ENCODE measurements at places on chromosomes 1 and 21. TPM values are rescaled to one million over a fixed set of nuclear protein-coding genes. Genes with fewer than 3 reads are reported as not detected.

DNA sequence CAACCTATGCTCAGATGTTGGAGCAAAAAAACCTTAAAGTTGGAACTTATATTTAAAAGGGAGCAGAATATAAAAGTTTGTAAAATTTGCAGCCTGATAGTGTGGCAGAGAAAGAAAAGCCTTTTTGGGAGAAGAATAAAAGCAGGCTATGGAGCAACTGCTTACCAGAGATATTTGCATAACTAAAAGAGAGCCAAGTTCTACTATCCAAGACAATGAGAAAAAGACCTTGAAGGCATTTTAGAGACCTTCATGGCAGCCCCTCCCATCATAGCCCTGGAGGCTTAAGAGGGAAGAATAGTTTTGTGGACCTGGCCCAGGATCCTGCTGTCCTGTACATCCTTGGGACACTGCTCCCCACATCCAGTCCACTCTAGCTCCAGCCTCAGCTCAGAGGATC is 312.5 kb upstream of the ZRANB2 start:
- no peak overlapping the region for H3K4me3 ChIP-seq
- H3K4me1 ChIP-seq = no peaks in the 10 kb centered on the region
- H3K27me3 ChIP-seq = no peaks in the 10 kb centered on the region
- DNase-seq = no peak
- H3K27ac ChIP-seq = no peak overlapping the region

GRCh38 chr1:231138236-231138635 is 23.6 kb upstream of the TRIM67 start:
- no peaks in the 10 kb centered on the region for H3K36me3 ChIP-seq
- no peak overlapping the region for H3K27ac ChIP-seq
- H3K4me1 ChIP-seq = no peaks in the 10 kb centered on the region
- DNase-seq = no peak

GRCh38 chr1:200673952-200674823 is 4.5 kb upstream of the DDX59 start:
- H3K27me3 ChIP-seq = no peaks in the 10 kb centered on the region
- no peak overlapping the region for H3K4me3 ChIP-seq
- H3K36me3 ChIP-seq = no peaks in the 10 kb centered on the region
- H3K27ac ChIP-seq = no peak overlapping the region
- no peak for DNase-seq
- peaks cover 5% of the 10 kb centered on the region for H3K4me1 ChIP-seq

DNA sequence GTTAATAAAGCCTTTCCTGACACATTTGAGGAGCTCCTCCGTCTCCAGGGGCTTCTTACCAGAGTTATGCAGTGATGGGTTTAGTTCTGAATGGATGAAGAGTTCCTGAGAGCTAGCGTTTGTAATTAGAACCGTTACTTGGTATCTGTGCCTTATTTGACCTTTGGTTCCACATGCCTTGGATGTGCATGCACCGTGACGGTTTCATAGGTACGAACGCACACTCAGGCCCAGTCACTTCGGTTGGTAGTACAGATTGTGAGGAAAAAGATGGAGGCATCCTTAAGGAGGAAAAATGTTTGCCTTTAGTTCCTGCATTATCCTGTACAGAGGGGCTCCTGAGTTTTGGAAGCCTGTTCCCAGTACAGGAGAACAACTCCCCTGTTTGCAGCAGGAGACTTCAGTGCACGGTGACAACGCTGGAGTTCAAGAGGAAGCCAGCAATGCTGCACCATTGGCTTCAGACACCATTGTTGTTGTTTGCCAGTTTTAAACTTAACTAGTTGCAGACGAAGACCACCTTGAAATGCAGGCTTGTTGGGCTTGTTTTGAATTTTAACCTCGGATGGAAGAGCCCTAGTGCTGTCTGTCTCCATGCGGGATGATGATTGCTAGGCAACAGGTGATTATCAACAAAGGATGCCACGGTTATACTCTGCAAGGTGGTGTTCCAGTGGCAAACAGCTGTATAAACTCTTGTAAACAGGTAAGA is 8.2 kb downstream of the RBM15 start:
- no peaks in the 10 kb centered on the region for H3K4me1 ChIP-seq
- no peak for DNase-seq
- H3K27ac ChIP-seq = no peak overlapping the region
- H3K36me3 ChIP-seq = peaks cover 4% of the 10 kb centered on the region

DNA sequence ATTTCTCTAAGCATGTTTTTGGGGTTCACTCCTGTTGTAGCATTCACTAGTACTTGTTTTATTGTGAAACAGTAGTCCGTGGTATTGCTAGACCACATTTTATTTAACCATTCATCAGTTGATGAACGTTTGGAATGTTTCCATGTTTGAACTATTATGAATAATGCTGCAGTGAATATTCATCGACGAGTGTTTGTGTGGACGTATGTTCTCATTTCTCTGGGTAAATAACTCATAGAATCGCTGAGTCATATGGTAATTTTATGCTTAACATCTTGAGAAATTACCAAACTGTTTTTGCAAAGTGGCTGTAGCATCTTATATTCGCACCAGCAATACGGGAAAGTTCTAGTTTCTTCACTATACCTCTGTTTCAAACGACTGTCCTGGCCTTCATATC is 28.0 kb upstream of the KAZN start:
- H3K4me3 ChIP-seq = no peak overlapping the region
- H3K36me3 ChIP-seq = no peaks in the 10 kb centered on the region
- no peak overlapping the region for H3K27ac ChIP-seq
- no peaks in the 10 kb centered on the region for H3K27me3 ChIP-seq
- no peaks in the 10 kb centered on the region for H3K4me1 ChIP-seq

- H3K27me3 ChIP-seq = no peaks in the 10 kb centered on the region
- H3K4me3 ChIP-seq = no peak overlapping the region
- no peaks in the 10 kb centered on the region for H3K4me1 ChIP-seq
- no peak overlapping the region for H3K27ac ChIP-seq
- H3K36me3 ChIP-seq = no peaks in the 10 kb centered on the region
These were observed 9.4 kb upstream of the PIK3C2B start for GRCh38 chr1:204503913-204504519.

DNA sequence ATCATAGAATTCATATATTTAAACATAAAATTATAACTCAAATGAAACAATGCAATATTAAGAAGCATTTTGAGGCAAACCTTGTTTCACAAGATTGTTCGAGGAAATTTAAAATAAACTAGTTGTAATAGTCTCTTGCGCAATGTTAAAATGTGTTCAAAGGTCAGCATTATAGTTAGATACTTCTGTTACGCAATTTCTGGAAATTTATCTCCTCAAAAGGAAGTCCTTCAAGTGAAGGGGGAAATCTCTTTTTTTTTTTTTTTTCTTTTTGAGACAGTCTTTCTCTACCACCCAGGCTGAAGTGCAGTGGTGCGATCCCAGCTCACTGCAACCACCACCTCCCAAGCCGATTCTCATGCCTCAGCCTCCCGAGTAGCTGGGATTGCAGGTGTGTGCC is 52.1 kb downstream of the FMO4 start:
- no peak overlapping the region for H3K4me3 ChIP-seq
- DNase-seq = no peak
- no peaks in the 10 kb centered on the region for H3K36me3 ChIP-seq
- H3K27me3 ChIP-seq = no peaks in the 10 kb centered on the region

- no peak for DNase-seq
- no peak overlapping the region for H3K27ac ChIP-seq
- H3K4me3 ChIP-seq = no peak overlapping the region
- H3K36me3 ChIP-seq = no peaks in the 10 kb centered on the region
- no peaks in the 10 kb centered on the region for H3K27me3 ChIP-seq
- H3K4me1 ChIP-seq = no peaks in the 10 kb centered on the region
These were observed 219.0 kb upstream of the L1TD1 start for GRCh38 chr1:61975638-61976037.

DNA sequence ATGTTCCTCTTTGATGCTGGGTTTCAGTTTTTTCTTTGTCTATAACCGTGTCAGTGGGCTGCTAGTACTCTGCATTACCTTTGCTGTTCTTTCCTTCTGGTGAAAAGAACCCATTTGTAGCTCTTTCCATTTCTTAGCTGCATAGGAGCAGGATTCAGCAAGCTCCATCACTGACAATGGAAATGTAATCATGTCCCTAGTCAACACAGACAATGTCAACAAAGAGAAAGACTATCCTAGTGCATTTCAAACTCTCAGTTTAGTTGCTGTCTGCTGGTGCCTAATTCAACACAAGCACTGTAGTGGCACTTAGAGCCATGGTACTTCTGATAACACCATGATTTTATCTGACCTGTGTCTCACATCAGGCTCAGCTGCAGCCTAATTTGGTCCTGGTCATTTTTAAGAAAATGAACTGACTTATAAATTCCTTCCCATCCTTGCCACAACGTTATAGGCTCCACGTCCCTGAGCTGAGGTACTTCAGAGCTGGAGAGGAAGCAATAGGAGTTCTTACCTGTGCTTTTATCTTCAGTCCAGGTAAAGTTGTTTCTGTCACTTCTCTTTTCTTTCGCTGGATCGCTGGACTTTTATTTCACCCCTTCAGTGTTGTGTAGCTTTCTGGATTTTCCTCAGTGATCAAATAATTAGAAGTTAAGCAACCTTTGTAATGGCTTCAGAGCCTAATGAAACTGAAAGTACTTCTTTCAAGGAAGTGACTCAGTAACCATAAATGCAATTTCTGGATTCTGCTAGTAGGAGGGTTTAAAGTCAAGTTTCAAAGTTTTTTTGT is at the start of gene GBP3:
Gene GBP3, minus strand, starts transcription at position 700 of the 793 bp plus-strand sequence. CDS start 2,145 bp downstream, outside the sequence.
- no peak for DNase-seq
- peak within 1 kb of the TSS; percentile 90 for H3K27ac ChIP-seq
- no peaks in the 10 kb centered on the region for H3K36me3 ChIP-seq
- H3K4me1 ChIP-seq = peaks cover 4% of the 10 kb centered on the region
- no peaks in the 10 kb centered on the region for H3K27me3 ChIP-seq

DNA sequence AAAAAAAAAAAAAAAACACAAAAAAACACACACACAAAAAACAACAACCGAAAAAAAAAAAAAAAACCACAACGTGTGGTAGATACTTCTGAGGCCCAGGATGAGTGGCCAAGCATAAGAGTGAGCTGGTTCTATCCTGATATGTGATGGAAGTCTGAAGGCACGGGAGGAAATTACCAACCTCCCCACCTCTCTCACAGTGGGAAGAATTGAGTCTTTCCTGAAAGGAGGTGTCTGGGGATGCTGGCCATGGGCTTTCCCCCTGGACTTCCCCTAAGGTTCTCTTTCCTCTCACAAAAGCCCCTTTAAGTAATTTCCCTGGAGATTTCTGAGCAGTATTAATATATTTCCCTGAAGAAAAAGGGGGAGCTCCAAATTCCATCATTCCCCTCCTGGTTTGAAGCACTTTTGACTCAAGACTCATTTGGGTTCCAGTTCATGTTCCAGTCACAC is 5.2 kb downstream of the TMCC2 start:
- no peaks in the 10 kb centered on the region for H3K27me3 ChIP-seq
- no peaks in the 10 kb centered on the region for H3K36me3 ChIP-seq
- no peaks in the 10 kb centered on the region for H3K4me1 ChIP-seq

- no peaks in the 10 kb centered on the region for H3K4me1 ChIP-seq
- H3K27ac ChIP-seq = no peak overlapping the region
- no peak overlapping the region for H3K4me3 ChIP-seq
- no peaks in the 10 kb centered on the region for H3K36me3 ChIP-seq
- no peaks in the 10 kb centered on the region for H3K27me3 ChIP-seq
These were observed 65.5 kb upstream of the DPYD start for GRCh38 chr1:97986041-97987005.

GRCh38 chr1:62727656-62728407 is 39.6 kb upstream of the DOCK7 start:
- DNase-seq = no peak
- no peaks in the 10 kb centered on the region for H3K36me3 ChIP-seq
- no peaks in the 10 kb centered on the region for H3K27me3 ChIP-seq
- peak overlapping the region; percentile 5 for H3K27ac ChIP-seq

DNA sequence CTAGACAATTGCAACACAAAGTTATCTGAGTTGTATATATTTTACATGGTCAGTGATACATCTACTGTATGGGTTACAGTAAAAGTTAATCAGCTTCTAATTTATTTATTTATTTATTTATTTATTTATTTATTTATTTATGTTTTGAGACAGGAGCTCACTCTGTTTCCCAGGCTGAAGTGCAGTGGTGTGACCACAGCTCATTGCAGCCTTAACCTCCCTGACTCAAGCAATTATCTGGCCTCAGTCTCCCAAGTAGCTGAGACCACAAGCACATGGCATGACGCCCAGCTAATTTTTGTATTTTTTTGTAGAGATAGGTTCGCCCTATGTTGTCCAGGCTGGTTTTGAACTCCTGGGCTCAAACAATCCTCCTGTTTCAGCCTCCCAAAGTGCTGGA is 241.6 kb downstream of the PTPRC start:
- no peak overlapping the region for H3K4me3 ChIP-seq
- H3K36me3 ChIP-seq = no peaks in the 10 kb centered on the region
- H3K27ac ChIP-seq = no peak overlapping the region

GRCh38 chr1:180181048-180181447 is 26.4 kb downstream of the QSOX1 start:
- H3K27ac ChIP-seq = no peak overlapping the region
- no peaks in the 10 kb centered on the region for H3K27me3 ChIP-seq
- H3K4me3 ChIP-seq = no peak overlapping the region
- H3K4me1 ChIP-seq = no peaks in the 10 kb centered on the region
- H3K36me3 ChIP-seq = no peaks in the 10 kb centered on the region
- no peak for DNase-seq

DNA sequence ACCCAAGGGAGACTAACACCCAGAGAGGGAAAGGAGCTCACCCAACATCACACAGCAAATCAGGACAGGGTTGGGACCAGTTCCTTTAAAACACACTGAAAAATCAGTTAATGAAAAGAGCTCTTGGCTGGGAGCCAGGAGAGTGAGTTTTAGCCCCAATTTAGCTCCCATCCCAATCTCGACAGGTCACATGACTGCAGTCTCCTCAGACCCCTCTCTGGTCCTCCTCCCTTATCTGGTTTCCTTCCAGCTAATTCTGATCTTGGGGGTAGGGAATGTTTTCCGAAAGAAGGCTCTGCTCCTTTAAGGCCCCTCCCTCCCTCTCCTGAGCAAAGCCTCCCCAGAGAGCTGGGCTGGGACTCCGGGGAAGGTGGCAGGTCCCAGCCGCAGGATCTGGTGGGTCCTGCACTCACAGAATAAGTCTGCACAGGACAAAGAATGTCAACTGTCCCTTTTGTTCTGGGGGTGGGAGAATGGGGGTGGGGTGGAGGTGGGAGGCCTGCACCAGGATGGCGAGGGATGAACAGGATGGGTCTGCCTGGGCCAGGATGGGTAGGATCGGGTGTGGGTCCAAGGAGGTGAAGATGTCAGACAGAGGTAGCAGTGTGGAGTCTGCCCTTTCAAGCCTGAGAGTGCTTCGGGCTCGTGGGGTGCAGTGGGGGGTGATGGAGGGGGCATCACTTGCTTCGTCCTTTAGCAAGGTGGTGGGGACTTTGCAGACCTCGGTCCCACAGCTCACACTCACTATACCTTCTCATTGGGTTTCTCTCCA is 57.3 kb upstream of the SSBP3 start:
- H3K4me1 ChIP-seq = no peaks in the 10 kb centered on the region
- no peak overlapping the region for H3K4me3 ChIP-seq
- no peak overlapping the region for H3K27ac ChIP-seq
- H3K27me3 ChIP-seq = no peaks in the 10 kb centered on the region
- H3K36me3 ChIP-seq = no peaks in the 10 kb centered on the region
- DNase-seq = no peak

- no peaks in the 10 kb centered on the region for H3K36me3 ChIP-seq
- H3K4me3 ChIP-seq = no peak overlapping the region
- H3K27ac ChIP-seq = no peak overlapping the region
- DNase-seq = no peak
These were observed 21.2 kb upstream of the FMO4 start for GRCh38 chr1:171292799-171293198.

OR2L3 gene
- total RNA-seq = 0.33 TPM

AHDC1 gene
- 17.1 TPM for total RNA-seq

MSH4 gene
- 0.88 TPM for total RNA-seq

CRNN gene
- not detected for total RNA-seq

PGBD5 gene
- 0.59 TPM for total RNA-seq

C2CD4D gene
- 0.32 TPM for total RNA-seq

FCGR3A gene
- 12.9 TPM for total RNA-seq

LCA5L gene
- total RNA-seq = 4.2 TPM

OR10J5 gene
- not detected for total RNA-seq

All from breast epithelium (tissue), 4 donors.